Umbilical cord (tissue), 2 donors: ENCODE measurements at places on chromosomes 1 and 21. TPM values are rescaled to one million over a fixed set of nuclear protein-coding genes. Genes with fewer than 3 reads are reported as not detected.

- no peak for DNase-seq
Observed at GRCh38 chr1:22238356-22239224, 95.7 kb upstream of the WNT4 start.

- DNase-seq = peak; percentile 49
Observed at GRCh38 chr1:64572222-64572900, 102.4 kb downstream of the CACHD1 start.

Gene TEX38
- 4.3 TPM for total RNA-seq

Gene C1orf210
- 0.48 TPM for total RNA-seq

- DNase-seq = no peak
Observed at GRCh38 chr21:44972821-44973220, 33.0 kb downstream of the SLX9 start.

DNA sequence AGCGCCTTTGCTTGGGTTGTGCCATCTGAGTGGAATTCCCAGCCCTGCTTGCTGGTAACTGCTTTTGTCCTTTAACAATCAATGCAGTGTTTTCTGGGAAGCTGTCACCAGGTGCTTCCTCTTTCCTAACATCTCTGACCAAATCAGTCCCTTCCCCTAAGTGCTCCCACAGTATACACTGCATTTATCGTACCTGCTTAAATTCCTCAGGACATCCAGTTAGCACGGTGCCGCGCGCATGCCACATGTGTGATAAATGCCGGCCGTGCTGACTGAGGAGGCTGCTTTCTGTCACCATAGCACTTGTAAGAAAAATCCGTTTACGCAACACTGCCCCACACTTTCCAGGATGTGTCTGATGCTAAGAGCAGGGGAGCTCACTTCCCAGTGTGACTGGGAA, 115.4 kb downstream of the BCAR3 start:
- DNase-seq = peak; percentile 38

GRCh38 chr1:92831368-92831761, 475 bp upstream of the RPL5 start:
- DNase-seq = no peak

DNA sequence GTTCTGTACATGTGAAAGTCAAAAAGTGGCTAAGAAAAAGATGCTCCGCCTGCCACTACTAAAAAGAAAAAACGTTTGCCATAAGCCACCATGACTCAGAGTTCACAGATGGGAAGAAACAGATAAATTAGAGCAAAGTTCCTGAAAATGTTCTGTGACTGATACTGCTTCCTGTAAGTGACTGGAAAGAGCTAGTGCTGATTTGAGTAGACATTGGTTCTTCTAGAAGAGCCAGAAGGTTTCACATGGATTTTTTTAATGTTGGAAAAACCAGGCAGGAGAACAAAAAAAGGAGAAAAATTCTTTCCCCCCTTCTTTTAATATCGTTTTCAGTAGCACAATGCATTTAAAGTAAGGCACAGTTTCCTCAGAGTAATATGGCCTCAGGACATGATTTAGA, 221.4 kb downstream of the HLX start:
- DNase-seq = peak; percentile 42

Gene FCGR2B
- total RNA-seq = 16.9 TPM

- DNase-seq = peak; percentile 18
Observed at GRCh38 chr21:42164064-42164789, 54.7 kb upstream of the ABCG1 start.

Gene OR10J1
- total RNA-seq = 6.7 TPM

DNA sequence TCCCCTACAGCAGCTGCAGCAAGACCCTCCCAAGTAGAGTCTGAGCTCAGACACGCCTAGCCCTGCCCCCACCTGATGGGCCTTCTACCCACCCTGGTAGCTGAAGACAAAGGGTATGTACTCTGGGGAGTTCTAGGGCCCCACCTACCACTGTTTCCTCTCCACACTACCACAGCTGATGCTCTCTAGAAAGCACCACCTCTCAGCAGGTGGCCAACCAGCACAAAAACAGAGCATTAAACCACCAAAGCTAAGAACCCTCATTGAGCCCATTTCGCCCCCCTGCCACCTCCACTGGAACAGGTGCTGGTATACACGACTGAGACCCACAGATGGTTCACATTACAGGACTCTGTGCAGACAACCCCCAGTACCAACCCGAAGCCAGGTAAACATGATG, 258.9 kb downstream of the SETD4 start:
- no peak for DNase-seq

- no peak for DNase-seq
Observed at GRCh38 chr1:223765036-223765718, 52.8 kb downstream of the CAPN2 start.

Gene TBX19
- total RNA-seq = 0.72 TPM

Gene CFHR3
- 22.6 TPM for total RNA-seq

Gene IL19
- total RNA-seq = not detected

GRCh38 chr1:77378723-77379535, 97.1 kb downstream of the AK5 start:
- no peak for DNase-seq

Gene OR2M3
- 1.2 TPM for total RNA-seq

Gene CHRM3
- total RNA-seq = 6.0 TPM

Gene S100A6
- total RNA-seq = 216 TPM

DNA sequence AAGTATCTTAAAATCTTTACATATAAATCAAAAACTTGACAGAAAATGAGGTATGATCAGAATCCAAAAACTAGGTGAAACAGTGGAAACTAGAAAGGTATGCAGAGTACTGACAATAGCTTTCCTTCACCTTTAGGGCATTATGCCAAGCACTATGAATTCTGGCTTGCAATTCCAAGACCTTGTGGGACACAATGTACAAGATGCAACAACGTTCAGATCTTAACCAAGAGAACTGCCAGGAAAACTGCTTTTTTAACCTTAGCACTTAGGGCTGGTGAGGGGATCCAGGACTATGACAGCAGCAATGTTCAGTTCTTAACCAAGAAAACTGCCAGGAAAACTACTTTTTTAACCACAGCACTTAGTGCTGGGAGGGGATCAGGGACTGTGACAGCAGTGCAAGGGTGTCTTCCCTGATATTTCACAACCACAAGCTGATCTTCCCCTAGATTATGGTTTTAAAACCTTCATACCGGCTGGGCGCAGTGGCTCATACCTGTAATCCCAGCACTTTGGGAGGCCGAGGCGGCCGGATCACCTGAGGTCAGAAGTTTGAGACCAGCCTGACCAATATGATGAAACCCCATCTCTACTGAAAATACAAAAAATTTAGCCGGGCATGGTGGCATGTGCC, 22.3 kb downstream of the FOXJ3 start:
- peak; percentile 23 for DNase-seq

Gene GBP4
- total RNA-seq = 17.1 TPM

DNA sequence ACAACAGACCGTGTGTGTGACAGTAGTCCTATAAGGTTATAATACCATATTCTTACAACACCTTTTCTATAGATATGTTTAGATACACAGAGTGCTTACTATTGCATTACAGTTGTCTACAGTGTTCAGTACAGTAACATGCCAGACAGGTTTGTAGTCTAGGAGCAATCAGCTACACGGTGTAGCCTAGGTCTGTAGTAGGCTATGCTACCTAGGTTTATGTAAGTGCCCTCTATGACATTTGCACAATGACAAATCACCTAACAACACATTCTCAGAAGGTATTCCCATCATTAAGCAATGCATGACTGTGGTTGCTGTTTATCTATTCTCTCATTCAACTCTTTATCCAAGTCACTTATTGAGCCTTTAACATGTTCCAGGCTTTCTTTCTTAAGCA, 1.8 kb upstream of the WLS start:
- DNase-seq = no peak

GRCh38 chr21:25424048-25424447, 183.2 kb downstream of the MRPL39 start:
- no peak for DNase-seq

DNA sequence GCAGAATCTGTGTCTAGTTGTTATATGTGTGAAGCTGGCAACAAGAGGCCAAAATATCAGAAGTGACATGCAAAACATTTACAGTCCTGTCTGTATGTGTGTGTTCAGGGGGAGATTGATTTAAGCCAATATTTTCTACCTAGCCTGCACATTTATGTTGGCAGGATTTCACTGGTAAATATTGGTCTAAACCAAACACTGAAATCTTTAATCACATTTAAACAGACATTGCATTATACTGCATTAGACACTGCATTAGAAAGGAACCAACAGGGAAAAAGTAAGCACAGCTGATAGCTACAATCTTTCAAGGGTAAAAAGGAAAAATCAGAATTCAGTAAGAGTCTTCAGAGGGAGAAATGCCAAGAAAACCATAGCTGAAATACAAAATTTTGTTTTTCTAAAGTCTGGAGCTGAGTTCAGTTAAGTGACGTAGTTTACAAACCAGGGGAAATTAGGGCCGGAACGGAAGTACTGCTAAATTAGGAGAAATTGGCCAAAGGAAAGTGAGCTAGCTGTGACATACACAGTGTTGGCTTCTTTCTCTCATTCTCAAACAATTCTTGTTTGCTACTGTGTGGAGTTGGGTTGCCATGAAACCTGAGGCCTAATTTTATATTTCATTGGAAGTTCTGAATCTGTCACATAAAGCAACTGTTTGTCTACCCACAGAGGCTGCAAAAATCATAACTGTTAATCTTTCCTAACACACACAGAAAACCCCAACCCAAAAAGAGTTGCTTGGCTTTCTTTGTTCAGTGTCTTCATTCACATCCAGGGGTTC, 217.3 kb upstream of the SGIP1 start:
- no peak for DNase-seq

GRCh38 chr1:41936107-41936506, 17.4 kb upstream of the HIVEP3 start:
- DNase-seq = no peak

DNA sequence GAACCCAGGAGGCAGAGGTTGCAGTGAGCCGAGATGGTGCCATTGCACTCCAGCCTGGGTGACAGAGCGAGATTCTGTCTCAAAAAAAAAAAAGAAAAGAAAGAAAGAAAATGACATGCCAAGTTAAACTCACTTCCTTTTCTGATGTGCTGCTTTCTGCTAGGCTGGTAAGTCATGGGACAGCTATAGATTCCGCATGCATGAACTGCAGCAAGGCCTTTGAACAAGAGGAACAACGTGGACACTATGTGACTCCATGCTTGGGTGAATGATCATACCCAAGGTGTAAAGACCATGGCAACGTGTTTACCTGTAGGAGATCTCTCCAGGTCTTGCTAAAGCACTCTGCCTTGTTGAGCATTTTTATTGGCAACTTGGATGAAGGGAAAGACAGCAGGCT, 10.3 kb upstream of the TTF2 start:
- DNase-seq = no peak

DNA sequence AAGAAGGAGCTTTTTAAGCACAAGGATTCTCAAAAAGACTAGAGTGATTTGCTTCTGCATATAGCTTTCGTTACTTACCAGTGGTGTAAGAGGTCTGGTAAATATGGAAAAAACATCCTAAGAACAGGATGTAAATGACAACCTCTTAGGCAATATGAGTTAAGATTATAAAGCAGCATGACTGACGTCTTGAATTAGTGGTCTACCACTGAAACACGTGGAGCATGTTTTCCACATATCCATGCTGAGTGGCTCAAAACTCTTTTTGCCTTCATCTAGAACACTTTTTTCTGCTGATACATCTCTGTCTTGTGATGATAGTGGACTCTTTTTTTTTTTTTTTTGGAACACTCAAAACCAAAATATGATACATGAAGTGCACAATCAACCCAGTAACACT, 44.6 kb downstream of the RCAN1 start:
- no peak for DNase-seq

DNA sequence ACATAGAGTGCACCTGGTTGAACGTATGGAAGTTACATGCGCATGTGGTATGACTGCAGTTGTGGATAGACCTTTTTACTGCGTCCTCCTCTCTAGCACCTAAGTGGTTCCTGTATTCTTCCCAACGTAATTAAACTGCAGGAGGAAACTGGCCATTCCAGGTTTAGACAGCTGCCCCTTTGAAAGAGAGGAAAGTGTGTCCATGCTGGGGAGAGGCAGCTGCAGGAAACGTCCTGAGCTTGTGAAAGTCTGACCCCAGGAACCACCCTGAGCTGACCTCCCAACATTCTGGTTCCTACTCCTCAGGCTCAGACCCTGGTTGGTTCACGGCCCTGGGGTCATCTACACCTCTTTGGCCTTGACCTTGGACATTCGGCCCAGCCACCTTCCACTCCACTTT, 309.3 kb downstream of the DISC1 start:
- DNase-seq = no peak

DNA sequence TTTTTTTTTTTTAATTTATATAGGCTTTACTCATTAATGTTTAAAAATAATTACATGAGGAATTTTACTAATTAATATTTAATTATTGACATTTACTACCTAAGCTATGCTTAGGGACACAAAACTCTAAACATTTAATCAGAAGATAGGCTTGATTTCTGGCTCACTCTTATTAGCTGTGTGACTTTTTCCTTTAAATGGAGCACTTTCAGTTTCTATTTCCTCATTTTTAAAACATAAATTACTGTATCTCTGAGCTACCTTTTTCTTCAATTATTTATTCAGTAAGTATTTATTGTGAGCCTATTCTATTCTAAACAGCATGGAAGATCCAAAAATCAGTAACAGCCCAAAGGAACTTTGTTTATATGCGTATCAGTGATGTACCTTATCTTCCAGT, 40.5 kb downstream of the MAP3K7CL start:
- no peak for DNase-seq

Gene PSMB2
- total RNA-seq = 14.4 TPM

- no peak for DNase-seq
Observed at GRCh38 chr1:40073062-40073461, 24.0 kb downstream of the PPT1 start.

GRCh38 chr1:160451119-160451858, 50.9 kb downstream of the VANGL2 start:
- no peak for DNase-seq

Gene CCDC17
- 1.9 TPM for total RNA-seq

DNA sequence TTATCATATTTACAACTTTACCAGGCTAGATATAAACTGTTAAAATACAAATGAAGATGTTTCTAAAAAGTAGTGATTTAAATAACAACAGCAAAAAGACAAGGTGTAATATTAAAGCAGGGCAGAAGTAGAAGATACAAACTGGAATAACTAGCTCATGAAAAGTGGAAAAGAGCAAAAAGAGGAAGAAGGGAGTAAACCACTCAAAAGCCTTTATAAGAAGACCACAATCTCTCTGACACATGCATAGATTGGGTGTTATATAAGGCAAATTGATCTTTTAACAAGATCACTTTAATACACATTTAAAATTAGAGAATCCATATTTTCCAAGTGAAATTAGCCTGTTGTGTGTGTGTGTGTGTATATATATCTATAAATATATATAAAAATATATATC, 5.0 kb downstream of the DENND1B start:
- DNase-seq = no peak
